ENCODE measurements at places on chromosomes 13 and 19.

- DNase-seq, result no peak
Measured at GRCh38 chr19:51548213-51548651, 16.8 kb upstream of the SIGLEC6 start.

DNA sequence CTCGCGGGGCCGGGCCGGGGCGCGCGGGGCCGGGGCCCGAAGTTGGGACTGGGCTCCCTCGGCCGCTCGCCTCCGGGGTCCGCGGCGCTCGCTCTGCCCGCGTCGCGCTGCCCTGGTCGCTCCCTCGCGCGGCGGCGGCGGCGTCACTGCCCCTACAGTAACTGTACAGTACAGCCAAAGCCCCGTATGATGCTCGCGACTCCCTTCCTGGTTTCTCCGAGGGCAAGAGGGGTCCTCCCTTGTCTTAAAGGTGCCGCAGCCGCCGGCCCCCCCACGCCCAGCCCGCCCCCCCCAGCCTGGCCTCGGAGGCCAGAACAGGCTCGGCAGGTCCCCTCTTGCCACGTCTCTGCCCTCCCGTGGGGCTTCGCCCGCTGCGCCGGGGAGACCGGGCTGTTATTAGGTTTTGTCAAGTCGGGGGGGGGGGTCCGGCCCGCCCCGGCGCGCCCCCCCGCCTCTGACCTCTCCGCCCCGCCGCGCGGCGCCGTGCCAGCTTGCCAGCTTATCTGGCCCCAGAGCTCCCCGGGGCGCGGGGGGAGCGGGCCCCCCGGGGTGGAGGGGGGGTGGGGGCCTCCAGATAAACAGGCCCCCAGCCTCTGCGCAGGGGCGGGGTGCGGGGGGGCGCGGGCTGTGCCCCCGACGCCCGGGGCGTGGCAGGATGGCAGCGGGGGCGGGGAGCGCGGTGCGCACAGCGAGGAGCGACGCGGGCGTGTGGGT is at the start of gene ZBTB7A:
ZBTB7A (minus strand) TSS at position 218 of the 714 bp plus-strand sequence. CDS start 11,667 bp downstream, outside the sequence.
- DNase-seq, result peak; percentile 70

DNA sequence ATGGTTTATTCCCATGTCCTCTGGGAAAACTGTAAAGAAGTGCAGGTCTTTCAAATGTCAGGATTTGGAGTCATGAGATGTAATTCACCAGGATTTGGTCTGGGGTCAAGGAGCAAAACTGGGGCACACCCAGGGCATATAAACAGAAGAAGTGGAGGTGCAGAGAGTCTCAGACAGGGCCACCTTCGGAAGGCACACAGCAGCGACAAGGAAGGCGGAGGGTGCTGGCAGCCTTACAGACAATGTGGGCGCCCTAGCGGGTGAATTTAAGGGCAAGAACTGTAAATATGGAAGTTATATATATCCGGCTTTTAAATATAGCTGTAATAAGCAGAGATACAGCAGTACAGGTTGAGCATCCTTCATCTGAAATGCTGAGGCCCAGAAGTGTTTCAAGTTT is 31.2 kb downstream of the DHRS12 start:
- no peak for DNase-seq

DNA sequence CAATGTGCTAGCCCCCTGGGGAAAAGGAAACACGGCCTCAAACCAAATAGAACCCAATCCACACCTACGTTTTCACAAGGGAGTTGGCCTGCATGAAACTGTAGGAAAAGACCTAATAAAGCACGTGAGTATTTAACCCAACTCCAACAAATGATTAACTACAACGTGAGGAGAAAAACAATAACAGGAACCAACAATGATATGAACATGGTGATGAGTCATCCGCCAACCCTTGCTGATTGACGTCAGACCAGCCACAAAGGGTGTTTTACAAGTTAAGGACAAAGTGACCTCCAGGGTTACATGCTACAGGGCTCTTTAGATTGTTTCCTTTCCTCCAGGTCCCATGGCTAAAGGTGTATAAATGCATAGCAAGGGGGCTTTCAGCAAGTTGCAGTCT is 460.5 kb downstream of the COG6 start:
- no peak for DNase-seq

GRCh38 chr13:97417698-97418097 is 16.3 kb upstream of the RAP2A start:
- no peak for DNase-seq

DNA sequence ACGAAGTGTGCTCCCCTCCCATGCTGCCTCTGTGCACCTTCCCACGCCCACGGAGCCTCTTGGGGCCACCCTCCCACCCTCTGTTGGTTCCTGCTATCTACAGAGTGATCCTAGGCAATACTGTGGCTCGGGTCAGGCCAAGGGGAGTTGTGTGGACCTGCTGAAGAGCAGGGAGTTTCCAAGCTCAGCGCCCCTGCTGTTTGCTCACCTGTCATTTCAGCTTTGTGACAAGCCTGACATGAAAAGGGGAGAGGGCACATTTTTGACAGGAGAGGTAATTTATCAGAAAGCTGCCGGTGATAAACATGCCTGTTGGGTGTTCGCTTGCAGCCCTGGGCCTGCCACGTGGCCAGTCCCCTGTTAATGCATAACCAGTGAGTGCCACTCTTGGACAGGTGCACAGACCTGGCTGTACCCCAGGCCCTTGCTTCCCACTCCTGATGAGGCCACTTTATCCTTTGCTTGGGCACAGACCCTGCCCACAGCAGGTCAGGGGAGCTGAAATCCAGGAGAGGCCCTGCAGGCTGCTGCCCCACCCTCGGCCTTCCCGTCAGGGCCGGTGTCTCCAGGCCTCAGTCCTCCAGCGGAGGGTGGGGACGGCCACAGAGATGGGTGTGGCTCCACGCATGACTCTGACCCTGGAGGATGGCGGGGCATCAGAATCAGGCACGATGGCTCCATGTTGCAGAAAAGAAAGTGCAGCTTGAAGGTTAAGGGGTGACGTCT is 201.5 kb upstream of the GPR12 start:
- no peak for DNase-seq

DNA sequence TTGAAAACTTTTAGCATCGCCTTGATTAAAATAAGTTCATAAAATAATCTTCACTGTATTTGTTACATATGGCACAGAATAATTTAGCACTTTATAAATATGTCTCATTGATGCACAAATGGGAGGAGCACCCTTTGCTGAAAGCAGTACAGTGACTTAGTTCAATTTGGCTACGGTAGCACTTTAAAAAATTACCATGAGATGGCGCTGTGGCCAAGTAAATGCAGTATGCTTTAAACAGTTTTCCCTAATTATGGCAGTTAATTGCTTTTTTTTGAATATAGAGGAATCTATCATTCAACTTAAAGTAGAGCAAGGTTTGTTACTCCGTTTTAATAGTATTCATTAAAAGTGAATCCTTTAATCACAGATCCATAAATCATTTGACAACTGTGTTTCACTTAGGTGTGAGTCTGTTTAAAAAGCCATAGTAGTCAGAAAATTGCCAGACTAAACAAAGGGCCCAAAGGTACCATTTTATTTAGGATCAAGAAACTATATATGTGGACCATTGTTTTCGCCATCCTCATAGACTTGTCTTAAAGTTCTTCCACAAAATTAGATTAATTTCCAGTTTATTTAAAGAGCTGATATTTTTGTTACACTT is 34.7 kb upstream of the ESD start:
- DNase-seq, result no peak

- DNase-seq, result no peak
Measured at GRCh38 chr13:92575777-92576176, 650.8 kb upstream of the GPC6 start.

- no peak for DNase-seq
Measured at GRCh38 chr19:41362143-41362847, 1.7 kb downstream of the B9D2 start.

DNA sequence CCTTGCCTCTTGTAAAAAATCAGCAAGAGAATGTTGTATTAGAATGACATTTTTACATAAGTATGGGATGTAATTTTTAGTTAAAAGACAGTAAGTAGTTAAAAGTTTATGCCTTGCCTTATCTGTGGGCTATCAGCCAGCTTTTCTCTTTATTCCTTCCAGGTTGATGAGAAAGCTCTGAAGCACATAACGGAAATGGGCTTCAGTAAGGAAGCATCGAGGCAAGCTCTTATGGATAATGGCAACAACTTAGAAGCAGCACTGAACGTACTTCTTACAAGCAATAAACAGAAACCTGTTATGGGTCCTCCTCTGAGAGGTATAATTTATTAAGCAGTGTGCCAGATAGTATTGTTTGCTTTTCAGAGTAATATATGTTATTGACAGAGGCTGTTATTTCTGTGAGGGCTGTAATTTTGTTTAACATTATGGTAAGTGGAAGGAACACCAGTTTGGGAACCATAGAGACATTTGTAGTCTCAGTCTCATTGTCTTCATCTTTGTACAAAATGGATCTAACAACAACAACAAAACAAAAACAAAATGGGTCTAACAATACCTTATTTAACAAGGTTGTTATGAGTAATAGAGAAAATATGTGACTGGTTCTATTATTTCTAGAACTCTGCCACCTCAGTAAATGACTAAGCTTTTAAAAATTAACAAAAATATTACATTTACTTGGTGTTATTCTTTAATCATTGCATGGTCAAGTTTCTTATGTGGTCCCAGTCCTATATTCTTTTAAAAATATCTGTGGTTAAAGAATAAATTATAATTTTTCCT is 112.8 kb downstream of the TDRD3 start:
- DNase-seq, result no peak

DNA sequence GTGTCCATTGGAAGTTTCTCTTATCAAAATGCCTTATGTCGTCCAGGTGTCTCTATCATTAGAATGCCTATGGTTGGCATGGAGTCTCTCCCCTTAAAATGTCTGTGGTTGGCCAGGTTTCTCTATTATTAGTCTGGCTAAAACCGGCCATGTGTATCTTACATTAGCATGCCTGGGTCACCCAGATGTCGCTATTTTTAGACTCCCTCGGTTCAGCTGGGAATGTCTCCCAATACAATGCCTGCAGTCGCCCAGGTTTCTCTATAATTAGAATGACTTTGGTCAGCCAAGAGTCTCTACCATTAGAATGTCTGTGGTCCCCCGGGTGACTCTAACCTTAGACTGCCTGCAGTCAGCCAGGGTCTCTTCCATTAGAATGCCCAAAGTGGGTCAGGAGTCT is 1536.1 kb downstream of the UQCRFS1 start:
- no peak for DNase-seq

DNA sequence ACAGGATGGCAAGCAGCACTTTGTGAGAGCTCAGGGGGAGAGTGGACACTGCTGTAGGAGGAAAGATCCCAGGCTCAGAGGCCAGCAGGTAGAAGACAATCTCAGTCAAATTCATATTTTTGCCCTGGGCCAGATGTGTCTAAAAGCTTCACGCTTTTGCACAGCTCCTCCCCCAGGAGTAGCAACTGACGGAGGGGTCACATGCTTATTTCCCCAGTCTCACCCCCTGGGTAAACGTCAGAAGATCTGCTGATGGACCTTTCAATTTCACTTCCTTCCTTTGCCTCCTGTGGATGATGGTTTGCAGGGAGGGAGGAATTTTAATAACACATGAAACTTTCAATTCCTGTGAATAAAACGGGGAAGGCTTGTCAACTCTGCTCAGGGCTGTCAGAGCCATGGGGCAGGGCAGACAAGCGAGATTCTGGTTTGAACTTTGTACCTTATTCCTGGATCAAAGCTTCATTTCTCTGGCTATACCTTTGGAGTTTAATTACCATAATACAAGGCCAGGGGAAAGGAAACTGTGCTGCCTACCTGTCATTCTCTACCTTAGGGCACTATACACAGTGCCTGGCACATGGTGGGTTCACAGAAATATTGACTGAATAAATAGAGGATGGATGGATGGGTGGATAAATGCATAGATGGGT is 41.0 kb downstream of the POU4F1 start:
- DNase-seq, result no peak

- no peak for DNase-seq
Measured at GRCh38 chr13:44386913-44387556, 13.4 kb downstream of the SERP2 start.

DNA sequence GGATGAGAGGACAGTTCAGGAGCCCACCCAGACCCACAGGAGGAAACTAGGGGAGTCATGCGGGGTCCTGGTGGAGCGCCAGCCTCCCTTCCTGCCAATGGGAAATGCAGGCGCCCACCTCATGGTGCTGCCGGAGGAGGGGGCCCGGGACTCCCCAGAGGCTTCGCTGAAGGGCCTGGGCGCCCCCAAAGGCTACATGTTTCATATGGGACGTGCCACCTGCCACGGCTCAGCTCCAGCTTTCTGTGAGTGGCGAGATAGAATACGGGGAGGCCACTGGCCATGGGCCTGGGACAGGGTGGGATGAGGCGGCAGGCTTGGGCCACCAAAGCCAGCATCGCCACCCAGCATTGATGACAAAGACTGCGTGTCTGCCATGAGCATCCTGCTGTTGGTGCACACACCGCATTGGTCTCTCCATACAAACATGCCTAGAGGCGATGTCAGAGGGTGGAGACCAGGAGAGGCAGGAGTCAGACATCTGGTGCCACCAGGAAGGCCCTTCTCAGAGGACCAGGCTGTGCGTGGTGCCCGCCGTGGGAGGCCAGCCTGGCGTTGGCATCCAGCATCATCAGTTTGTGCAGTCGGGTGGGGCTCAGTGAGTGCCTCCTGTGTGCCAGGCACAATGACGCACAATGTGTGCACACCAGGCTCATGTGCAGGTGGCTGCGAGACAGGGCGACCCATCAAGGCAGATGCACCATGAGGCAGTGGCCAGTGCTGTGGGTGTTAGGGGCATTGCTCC is 1.2 kb upstream of the F10 start:
- no peak for DNase-seq

GRCh38 chr13:100485265-100485664 is 103.3 kb downstream of the GGACT start:
- DNase-seq, result no peak

GRCh38 chr19:1608359-1609102 is 3.3 kb upstream of the UQCR11 start:
- no peak for DNase-seq

GRCh38 chr13:43990021-43990420 is 110.3 kb downstream of the LACC1 start:
- no peak for DNase-seq

GRCh38 chr13:22793598-22794134 is 387.1 kb upstream of the SGCG start:
- no peak for DNase-seq

DNA sequence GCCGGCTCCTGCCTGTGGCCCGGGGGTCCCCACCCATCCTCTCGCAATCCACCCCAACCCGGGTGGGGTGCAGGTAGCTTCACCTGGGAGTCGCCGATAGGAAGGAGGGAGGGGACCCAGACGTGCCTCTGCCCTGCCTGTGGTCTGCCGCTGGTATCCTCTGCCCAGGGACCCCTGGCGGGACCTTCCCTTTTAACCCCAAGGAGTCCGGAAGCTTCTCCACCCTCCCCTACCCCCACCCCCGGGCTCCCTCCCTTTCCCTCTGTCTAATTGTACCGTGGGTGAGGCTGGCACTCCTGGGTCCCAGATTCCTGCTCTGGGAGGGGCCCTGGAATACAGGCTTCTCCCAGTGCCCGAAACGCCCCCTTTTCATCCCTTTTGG is at the start of gene KLK10:
KLK10 (minus strand) TSS at position 166 of the 382 bp plus-strand sequence. CDS start 579 bp downstream, outside the sequence.
- no peak for DNase-seq

- no peak for DNase-seq
Measured at GRCh38 chr13:53612200-53612599, 583.6 kb downstream of the OLFM4 start.

DNA sequence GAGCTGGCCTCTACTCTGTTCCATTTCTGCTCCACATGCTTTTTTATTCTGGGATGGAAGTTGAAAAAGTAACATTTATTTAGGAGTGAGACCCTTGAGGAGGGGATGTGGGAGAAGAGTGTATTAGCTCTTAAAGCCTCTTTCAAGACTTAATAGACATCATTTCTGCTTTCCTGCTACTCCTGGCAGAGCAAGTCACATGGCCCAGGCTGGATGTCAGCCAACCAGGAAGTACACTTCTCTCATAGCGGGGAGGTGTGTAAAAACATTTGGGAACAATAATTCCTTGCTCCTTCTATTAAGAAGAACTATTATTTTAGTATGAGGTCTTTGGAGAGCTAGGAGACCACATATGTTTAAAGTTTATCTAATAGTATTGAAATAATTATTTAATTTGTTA is 40.6 kb upstream of the FAM216B start:
- DNase-seq, result peak; percentile 2
